ENCODE measurements at places on chromosomes 11 and 22. TPM values are rescaled to one million over a fixed set of nuclear protein-coding genes. Genes with fewer than 3 reads are reported as not detected.

HBD gene
- total RNA-seq, result not detected

- DNase-seq, result no peak
Observed at GRCh38 chr11:11981364-11981763, 27.1 kb downstream of the DKK3 start.

GRCh38 chr22:41481925-41482318 lies 13.0 kb downstream of the ACO2 start:
- no peak for DNase-seq

GRCh38 chr11:30292545-30292944 lies 30.4 kb upstream of the ARL14EP start:
- no peak for DNase-seq

SERPINH1 gene
- 64.7 TPM for total RNA-seq

DNA sequence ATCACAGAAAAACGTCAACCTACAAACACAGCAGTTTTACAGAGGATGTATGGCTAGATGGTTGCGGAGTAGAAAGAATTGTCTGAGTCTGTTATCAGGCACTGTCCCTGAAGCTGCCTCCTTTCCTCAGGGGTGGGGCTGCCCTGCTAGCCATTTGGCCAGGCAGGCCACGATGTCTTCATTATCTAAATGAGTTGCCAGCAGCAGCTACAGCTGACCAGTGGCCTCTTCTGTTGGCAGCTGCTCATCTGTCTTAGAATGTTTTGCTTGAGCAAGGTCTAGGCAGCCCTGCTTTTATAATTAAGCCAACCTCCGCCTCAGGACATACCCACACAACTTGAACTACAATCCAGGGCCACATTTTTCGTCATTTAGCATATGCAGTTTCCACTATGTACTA lies 17.5 kb downstream of the SLC6A5 start:
- no peak for DNase-seq

LAYN gene
- not detected for total RNA-seq

OR6T1 gene
- not detected for total RNA-seq

- DNase-seq, result no peak
Observed at GRCh38 chr22:30841273-30841672, 127.3 kb downstream of the MORC2 start.

DNA sequence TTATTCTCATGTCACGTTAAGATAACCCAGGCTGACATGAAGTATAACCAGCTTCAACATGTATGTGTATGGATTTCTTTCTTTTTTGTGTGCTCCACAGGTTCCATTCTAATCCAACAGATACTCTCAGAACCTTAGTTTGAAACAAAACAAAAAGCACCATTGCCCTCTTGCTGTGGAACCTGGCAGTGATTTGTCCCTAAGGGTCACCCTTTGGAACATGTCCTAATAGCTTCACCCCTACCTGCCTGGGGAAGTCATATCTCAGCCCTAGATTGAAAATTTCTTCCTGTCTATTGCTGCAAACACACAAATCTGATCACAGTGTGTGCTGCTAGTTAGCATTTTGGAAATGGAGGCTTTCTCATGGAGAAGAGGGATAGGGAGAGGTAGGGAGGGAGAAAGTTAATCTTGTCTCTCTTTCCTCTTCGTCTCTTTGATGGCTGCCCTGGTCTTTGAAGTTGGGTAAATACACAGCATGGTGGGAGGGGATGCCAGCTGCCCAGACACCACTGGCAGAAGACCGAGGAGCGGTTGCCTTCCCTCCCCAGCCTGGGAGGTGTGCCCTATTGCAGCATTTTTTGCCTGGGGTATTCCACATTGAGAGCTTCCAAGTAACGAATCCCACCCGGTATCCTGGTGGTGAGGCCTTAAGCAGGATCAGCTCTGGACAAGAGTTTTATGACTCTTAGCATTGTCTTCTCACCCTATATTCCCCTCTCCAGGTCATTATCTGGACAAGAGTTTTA lies 11.6 kb upstream of the CADM1 start:
- DNase-seq, result no peak

GRCh38 chr22:41034706-41035105 lies 57.7 kb upstream of the EP300 start:
- DNase-seq, result no peak

- no peak for DNase-seq
Observed at GRCh38 chr11:110026858-110027626, 66.2 kb upstream of the ZC3H12C start.

SART1 gene
- total RNA-seq, result 28.4 TPM

DNA sequence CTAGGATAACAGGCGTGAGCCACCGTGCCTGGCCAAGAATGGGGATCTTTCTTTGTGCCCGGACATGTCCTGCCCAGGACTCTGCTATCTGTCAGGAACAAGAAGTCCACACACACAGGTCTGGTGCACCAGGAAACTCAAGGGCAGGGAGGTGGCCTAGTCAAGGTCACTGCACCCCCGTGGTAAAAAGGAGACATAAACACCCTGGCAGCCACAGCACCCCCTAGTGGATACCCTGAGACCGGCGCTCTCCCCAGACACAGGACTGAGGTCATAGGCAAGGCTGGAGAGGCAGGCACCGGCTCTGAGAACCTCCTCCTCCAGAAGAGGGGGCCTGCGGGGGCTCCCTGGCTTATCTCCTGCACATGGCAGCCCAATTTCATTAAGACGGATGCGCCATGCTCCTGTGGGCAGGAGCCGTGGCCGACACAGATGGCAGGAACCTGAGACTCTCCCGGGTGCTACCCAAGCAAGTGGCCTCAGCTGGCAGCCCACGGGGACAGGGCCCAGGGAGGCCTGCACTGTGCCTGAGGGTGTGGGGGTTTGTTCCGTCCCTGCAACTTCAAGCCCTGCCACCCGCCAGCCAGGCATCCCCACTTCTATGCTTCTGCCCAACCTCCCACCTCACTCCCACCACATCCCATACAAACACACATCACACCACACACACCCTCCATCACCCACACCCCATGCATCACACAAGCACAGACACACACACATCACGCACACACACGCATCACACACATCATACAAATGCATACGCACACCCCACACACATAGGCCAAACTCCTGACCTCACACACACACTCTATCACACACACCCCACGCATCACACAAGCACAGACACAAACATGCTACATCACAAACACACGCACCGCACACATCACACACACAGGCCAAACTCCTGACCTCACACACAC lies 19.6 kb downstream of the MACROD1 start:
- peak; percentile 29 for DNase-seq
